ENCODE measurements at places on chromosomes 12 and 14.

GRCh38 chr14:89416002-89416995, 734 bp downstream of the FOXN3 start:
- H3K27me3 ChIP-seq: no peaks in the 10 kb centered on the region
- peaks cover 5% of the 10 kb centered on the region for H3K36me3 ChIP-seq
- peak overlapping the region; percentile 96 for H3K27ac ChIP-seq
- peak overlapping the region; percentile 87 for H3K4me3 ChIP-seq

DNA sequence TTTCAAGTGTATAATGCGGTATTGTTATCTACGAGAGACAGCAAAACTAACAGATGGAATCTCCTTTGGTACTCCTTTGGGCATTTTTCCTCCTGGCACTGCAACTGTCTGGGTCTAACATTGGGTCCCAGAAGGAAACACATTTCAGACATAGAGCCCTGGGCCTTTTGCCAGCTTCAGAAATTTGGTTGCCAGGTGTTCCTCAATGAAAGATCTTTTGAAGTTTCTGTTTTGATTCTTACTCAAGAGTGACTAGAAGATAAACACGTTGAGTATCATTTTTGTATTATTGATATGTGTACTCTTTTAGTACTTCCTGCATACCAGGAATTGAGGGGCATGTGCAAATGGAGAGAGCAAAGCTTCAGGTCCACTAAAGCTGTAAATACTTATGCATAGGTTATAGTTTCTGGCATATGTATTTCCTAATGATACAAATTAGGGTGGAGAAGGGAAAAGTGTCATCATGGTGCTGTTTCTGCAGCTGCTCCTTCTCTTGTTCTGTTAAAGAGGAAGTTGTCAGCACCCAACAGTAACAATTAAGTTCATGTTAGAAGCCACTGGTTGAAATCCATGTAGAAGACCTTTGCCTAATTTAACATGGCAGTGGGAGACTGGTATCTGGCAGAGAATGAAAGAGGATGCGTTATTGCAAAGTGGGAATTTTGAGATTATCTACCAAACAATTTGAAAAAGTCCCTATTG, 53.5 kb downstream of the SLC38A6 start:
- H3K4me1 ChIP-seq: peaks cover 8% of the 10 kb centered on the region
- no peak overlapping the region for H3K4me3 ChIP-seq
- no peaks in the 10 kb centered on the region for H3K36me3 ChIP-seq
- DNase-seq: peak; percentile 2
- peak overlapping the region; percentile 32 for H3K27ac ChIP-seq

- no peak overlapping the region for H3K27ac ChIP-seq
- peaks cover 38% of the 10 kb centered on the region for H3K27me3 ChIP-seq
- no peak overlapping the region for H3K4me3 ChIP-seq
Observed at GRCh38 chr14:92248696-92249095, 74.3 kb upstream of the SLC24A4 start.

- no peaks in the 10 kb centered on the region for H3K36me3 ChIP-seq
- no peak overlapping the region for H3K4me3 ChIP-seq
- peaks cover 33% of the 10 kb centered on the region for H3K4me1 ChIP-seq
- H3K27me3 ChIP-seq: peaks cover 8% of the 10 kb centered on the region
Observed at GRCh38 chr12:19833775-19834501, 394.6 kb downstream of the AEBP2 start.

DNA sequence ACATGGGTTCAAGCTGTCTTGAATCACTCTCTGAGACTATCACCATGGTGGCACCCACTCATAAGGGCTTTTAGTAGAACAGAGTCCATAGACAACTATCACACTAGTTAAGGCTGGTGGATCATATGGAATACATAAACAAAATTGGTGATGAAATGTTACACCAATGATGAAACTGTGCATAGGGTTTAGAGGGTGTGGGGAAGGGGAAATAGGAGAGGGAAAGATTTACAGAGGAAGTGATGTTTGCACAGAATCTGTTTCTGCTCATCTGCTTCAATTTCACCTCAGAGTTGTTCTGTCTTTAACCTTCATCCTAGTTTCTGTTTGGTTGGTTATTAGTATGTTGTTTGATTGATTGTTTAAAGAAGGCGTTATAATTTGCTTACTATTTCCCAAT, 2.4 kb upstream of the RXYLT1 start:
- peaks cover 7% of the 10 kb centered on the region for H3K27me3 ChIP-seq
- no peak overlapping the region for H3K4me3 ChIP-seq
- H3K36me3 ChIP-seq: no peaks in the 10 kb centered on the region
- peaks cover 19% of the 10 kb centered on the region for H3K4me1 ChIP-seq

DNA sequence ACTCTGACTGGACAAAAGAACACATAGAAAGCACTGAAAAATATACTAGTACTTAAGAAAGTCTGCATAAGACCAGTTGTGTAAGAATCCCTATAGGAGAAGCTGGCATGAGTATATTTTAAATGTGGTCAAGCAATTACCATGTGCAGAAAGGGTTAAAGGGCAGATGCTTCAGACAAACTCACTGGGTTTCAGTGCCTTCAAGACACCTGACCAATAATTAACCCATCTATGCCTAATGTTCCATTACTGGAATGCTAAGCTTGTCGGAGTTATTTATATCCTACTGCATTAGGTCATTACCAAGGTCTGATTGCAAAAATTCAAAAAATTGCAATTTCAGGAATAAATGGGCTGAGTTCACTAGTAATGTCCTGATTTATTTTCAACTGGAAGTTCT, 41.3 kb downstream of the HNRNPC start:
- no peak overlapping the region for H3K4me3 ChIP-seq

- H3K36me3 ChIP-seq: no peaks in the 10 kb centered on the region
- no peak overlapping the region for H3K27ac ChIP-seq
- H3K27me3 ChIP-seq: peaks cover 19% of the 10 kb centered on the region
- no peak overlapping the region for H3K4me3 ChIP-seq
- peaks cover 14% of the 10 kb centered on the region for H3K4me1 ChIP-seq
Observed at GRCh38 chr12:89117448-89118034, 234.8 kb downstream of the DUSP6 start.

DNA sequence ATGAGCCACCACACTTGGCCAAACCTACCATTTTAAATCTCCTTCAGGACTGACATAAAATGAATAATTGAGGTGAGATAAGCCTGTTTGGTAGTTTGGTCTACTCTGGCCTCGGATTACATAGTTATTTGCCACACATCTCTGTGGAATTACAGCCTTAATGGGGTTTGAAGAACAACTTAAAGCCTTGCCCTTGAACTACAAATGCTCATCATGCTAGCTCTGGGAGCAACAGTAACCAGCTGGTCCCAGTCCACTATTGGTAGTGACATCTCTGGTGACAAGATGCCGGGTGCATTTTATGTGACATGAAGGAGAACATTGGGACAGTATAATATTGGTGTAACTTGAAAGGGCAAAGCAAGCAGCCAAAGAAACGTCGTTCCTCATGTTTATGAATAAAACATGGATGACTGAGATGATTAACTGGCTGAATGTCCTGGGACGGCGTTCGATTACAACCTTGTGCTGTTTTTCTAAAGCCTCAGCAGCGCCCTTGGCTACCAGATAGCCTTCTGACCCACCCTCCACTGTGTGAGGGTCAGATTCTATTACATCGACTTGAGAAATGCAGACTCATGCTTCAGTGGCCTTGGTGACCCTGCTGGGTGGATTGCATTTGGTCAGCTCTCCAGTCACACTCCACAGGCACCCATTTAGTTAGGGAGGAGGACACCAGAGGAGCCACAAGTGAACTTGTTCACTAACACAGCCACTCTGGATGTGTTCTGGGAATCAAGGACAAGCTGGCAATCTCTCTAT, 41.5 kb downstream of the BEST3 start:
- no peak for DNase-seq
- no peak overlapping the region for H3K27ac ChIP-seq
- H3K27me3 ChIP-seq: peaks cover 15% of the 10 kb centered on the region
- H3K36me3 ChIP-seq: no peaks in the 10 kb centered on the region

DNA sequence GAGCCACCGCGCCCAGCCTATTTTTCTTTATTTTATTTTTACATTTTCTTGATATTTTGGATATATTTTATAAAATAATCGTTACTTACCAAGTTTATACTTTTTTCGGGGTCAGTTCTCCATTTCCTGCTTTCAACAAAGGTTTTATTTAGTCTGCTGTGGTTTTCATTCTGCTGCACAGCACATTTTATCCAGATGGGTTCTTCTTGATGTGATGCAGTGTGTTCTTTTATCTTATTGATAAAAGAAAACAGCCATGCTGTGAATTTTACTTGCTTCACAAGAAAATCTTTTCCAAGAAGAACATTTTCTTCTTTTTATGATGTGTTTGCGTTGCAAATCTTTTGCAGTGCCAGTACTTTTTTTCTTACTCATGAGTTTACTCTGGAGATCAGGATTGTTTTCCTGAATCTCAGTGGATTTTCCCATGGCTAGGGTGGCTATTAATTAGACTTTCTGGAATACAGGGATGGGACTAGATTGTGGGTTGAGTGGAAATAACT, 192.5 kb downstream of the ADGRD1 start:
- no peak for DNase-seq
- no peaks in the 10 kb centered on the region for H3K36me3 ChIP-seq
- H3K27ac ChIP-seq: no peak overlapping the region
- H3K4me3 ChIP-seq: no peak overlapping the region

DNA sequence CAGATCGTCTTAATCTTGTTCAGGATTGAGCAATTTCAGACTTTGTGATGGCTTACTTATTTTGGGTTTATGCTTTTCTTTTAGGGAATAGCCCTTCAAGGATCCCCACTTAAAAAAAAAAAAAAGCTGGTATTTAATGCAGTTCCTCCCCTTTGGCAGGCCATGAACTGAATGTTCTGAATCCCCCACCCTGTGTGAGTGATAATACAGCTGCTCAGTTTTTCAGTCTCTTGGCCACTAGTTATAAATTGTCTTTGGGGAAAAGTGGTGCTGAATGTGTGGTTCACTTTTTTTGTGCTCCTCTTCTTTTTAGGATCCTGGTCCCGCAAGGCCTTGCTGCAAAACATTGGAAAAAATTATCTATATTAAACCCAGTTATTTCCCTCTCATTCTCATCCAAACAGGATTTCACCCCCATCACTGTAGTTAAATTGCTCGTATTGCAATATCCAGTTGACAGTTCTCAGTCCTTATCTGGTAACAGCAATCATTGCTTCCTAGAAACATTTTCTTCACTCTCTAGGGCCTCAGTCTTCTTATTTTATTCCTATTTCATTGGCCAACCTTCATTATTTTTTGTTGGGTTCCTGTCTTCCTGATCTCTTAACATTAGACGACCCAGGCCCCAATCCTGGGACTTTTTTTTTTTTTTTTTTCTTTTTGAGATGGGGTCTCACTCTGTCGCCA, 73.1 kb upstream of the PAWR start:
- no peaks in the 10 kb centered on the region for H3K27me3 ChIP-seq
- no peak for DNase-seq
- H3K4me1 ChIP-seq: no peaks in the 10 kb centered on the region
- no peak overlapping the region for H3K4me3 ChIP-seq
- no peaks in the 10 kb centered on the region for H3K36me3 ChIP-seq

GRCh38 chr14:64720131-64720576, 15.9 kb downstream of the PLEKHG3 start:
- no peak overlapping the region for H3K4me3 ChIP-seq
- no peak for DNase-seq
- H3K27me3 ChIP-seq: no peaks in the 10 kb centered on the region
- no peaks in the 10 kb centered on the region for H3K36me3 ChIP-seq
- H3K4me1 ChIP-seq: peaks cover 32% of the 10 kb centered on the region

- no peak overlapping the region for H3K27ac ChIP-seq
- H3K4me1 ChIP-seq: no peaks in the 10 kb centered on the region
- H3K27me3 ChIP-seq: peaks cover 23% of the 10 kb centered on the region
- no peak overlapping the region for H3K4me3 ChIP-seq
- peaks cover 2% of the 10 kb centered on the region for H3K36me3 ChIP-seq
Observed at GRCh38 chr12:118984161-118984943, 3.0 kb downstream of the SRRM4 start.

DNA sequence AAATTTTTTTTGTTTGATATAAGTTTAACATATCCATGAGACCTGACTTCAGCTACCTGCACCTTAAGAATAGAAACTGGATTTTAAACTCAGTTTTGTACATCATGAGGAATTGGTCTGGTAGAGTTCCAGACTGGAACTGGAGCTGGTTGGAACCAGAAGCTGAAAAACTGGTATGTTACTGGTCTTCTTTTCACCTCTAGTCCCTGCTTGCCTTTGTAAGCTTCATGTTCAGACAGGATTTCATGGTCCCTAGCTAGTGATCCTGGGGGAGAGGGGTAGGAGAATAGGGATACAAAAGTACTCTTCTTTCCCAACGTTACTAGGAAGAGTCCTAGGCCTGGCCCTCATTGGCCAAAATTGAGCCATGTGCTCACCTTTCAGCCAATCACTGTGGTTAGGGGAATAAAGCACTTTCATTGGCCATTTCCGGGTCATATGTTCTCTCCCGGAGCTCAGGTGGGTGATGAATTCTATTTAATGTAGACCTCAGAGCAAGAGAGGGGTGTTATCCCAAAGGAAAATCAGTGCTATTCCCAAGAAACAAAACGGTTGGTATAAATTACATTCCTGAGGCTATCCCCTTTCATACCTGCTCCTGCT, 36.9 kb upstream of the APPL2 start:
- H3K4me1 ChIP-seq: no peaks in the 10 kb centered on the region
- H3K27ac ChIP-seq: no peak overlapping the region
- no peaks in the 10 kb centered on the region for H3K27me3 ChIP-seq
- no peaks in the 10 kb centered on the region for H3K36me3 ChIP-seq
- H3K4me3 ChIP-seq: no peak overlapping the region

DNA sequence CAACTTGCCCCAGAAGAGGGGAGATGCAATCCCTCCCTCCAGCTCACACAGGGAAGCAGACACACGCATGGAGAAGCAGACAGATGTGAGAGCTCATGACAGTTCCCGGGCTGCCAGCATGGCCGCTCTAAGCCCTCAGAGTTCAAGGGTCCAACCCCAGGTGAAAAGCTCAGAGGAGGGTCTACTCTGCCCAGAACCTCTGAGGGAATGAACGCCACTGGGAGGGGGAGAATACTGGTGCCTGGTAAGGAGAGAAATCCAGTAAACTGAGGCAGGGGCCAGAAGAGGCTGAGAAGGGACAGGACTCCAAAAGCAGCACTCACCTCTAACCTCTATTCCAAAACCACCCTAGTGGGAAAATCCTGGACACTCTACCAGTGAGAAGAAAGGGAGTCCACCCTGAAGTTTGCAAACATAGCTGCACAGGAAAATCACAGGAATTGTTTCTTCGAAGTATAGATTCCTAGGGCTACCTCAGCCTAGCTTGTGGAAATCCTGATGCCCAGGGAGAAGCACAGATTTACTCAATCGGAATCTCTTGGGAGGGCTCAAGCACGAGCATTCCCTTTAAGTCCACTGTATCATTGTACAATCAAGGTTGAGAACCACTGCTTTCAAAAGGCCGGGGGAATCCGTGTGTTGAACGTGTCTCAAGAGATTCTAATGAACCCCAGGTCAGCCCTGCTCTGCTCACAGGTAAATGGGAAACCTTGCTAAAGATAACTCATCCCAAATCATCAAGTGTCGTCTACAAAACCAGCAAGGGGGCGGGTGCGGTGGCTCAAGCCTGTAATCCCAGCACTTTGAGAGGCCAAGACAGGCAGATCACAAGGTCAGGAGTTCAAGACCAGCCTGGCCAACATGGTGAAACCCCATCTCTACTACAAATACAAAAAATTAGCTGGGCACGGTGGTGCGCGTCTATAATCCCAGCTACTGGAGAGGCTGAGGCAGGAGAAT, 34.3 kb upstream of the PLEKHG6 start:
- H3K4me3 ChIP-seq: no peak overlapping the region
- H3K27ac ChIP-seq: no peak overlapping the region
- DNase-seq: no peak
- peaks cover 50% of the 10 kb centered on the region for H3K27me3 ChIP-seq

- DNase-seq: peak; percentile 8
- peaks cover 3% of the 10 kb centered on the region for H3K36me3 ChIP-seq
- H3K27me3 ChIP-seq: peaks cover 65% of the 10 kb centered on the region
- no peak overlapping the region for H3K27ac ChIP-seq
Observed at GRCh38 chr14:60515511-60516289, 6.8 kb downstream of the SIX6 start.

GRCh38 chr12:67220065-67220464, 49.1 kb upstream of the CAND1 start:
- no peak for DNase-seq
- H3K4me1 ChIP-seq: no peaks in the 10 kb centered on the region
- H3K27me3 ChIP-seq: peaks cover 14% of the 10 kb centered on the region
- H3K27ac ChIP-seq: no peak overlapping the region
- no peak overlapping the region for H3K4me3 ChIP-seq
- H3K36me3 ChIP-seq: no peaks in the 10 kb centered on the region

Data from activated T-cell treated with anti-CD3 and anti-CD28 coated beads, Interleukin-2, amount 50 U/mL, for 72 hours (primary cell).